GM13977 (cell line): ENCODE measurements at places on chromosomes 6 and 20.

- DNase-seq, result no peak
Measured at GRCh38 chr6:150799276-150799805, 66.2 kb upstream of the MTHFD1L start.

DNA sequence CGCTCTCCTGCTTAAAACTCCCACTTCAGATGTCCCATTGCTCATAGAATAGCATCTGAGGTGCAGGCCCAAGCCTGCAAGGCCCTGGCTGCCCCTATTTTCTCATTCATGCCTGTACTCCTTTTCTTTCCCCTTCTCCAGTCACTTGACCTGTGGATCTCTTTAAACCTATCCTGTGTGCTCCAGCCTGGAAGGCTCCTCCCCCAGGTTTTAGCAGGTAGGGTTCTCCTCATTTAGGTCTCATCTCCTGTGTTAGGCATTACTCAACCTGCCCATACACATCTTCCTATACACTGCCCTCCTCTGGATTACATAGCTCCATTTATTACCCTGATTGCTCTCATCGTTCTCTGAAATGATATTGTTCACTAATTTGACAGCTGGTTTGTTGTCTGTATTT is 185.3 kb downstream of the BACH2 start:
- DNase-seq, result no peak

DNA sequence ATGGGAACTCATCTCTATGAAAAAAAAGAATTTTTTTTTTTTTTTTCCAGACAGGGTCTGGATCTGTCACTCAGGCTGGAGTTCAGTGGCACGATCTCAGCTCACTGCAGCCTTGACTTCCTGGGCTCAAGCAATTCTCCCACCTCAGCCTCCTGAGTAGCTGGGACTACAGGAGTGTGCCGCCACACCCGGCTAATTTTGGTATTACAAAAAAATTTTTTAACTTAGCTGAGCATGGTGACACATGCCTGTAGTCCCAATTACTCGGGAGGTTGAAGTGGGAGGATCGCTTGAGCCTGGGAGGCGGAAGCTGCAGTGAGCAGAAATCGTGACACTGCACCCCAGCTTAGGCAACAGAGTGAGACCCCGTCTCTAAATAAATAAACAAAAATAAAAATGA is 7.5 kb downstream of the DEF6 start:
- DNase-seq, result no peak

- DNase-seq, result no peak
Measured at GRCh38 chr6:136306466-136306865, 16.8 kb upstream of the BCLAF1 start.

GRCh38 chr20:10504994-10505730 is 70.1 kb downstream of the SLX4IP start:
- no peak for DNase-seq

GRCh38 chr6:129766959-129767728 is 57.2 kb upstream of the ARHGAP18 start:
- peak; percentile 26 for DNase-seq

DNA sequence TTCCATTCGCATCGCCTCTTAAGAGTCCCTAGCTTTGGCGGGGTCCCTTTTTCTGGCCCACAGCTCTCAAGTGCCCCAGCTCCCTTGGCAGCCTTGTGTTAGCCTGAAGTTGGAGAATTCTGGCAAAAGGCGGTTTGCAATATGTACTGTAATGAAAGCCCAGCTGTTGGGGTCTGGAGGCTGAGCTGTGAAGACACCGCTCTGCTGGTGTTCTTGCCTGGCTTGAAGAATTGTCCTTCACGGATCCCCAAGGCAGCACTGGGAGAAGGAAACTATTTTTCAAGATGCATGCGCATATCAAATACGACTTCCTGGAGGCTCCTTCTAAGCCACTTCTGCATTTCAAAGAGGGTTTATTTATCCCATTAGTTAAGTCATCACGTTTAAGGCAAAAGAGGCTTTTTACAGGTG is 21.4 kb upstream of the CITED2 start:
- no peak for DNase-seq

DNA sequence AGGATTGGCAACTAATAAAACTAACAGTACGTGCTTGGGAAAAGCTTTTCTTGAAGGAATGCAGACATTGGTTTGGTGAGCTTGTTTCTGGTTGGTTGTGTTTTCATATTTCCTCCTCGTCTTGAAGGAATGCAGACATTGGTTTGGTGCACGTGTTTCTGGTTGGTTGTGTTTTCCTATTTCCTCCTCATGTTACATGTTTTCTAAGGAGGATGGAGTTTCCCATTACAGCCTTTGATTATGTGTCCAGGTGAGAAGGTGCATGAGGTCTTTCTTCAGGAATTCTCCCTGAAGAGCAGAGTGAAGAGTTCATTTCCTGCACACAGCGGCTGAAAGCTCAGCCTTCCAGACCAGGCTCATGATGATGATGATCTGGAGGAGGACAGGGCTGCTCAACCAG is 190.6 kb downstream of the SMOC2 start:
- DNase-seq, result no peak

DNA sequence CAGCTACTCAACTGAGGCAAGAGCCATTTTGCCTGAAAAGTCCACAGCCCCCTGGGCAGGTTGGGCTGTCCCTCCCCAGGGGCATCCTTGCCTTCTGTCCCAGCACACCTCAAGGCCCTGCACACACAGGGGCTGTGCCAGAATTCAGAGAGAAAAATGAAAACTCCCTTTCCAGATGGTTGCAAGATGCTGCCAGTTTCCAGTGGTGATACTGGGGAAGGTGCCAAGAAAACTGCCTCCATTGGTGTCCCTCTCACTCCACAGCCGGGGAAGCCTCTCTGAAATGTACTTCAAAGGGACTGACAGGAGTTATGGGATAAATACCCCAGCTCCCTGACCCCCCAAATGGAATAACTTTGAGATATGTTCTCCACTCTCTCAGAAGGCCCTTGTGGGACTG is 154.2 kb upstream of the MAFB start:
- no peak for DNase-seq

- DNase-seq, result no peak
Measured at GRCh38 chr20:37907677-37908401, 4.9 kb downstream of the VSTM2L start.

GRCh38 chr6:38631186-38631783 is 8.4 kb downstream of the BTBD9 start:
- no peak for DNase-seq

DNA sequence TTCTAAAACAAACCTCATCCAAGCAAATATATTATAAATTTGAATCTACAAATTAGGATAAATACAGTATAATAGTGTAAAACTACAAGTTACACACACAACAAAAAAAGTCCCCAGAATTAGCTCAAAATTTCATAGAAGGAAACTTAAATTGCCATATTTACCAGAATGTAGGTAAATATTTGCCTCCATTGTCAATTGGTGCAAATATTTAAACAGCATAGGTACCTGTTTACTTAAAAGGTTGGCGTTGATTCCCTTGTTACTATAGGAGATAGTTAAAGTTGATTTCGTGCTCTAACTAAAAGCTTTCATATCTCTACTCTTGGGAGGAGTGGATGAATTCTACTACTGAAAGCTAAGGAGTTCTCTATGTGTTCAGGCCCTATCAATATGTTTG is 111.6 kb upstream of the TENT5A start:
- DNase-seq, result no peak

- DNase-seq, result no peak
Measured at GRCh38 chr6:28816339-28816908, 107.4 kb downstream of the TRIM27 start.

GRCh38 chr20:32186506-32186905 is 21.0 kb downstream of the PLAGL2 start:
- no peak for DNase-seq

DNA sequence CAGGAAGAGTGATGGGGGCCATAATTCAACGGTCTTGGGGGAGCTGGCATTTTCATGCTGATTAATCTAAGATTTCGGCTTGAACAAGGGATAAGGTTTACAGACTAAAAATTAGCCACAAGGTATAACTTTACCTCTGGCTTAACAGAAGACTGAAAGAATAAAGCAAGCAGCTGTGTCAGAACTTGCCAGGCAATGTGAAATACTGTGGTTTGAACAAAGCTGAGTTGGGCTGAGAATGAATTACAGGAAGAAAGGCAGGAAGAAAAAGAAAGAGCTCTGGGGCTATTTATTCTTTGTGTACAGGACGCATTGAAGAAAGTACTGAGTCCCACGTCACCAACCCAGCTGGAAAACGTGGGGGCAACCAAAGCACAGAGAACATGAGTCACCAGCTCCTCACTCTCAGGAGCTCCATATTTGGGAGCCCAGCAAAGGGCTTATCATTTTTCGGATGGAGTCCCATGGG is 121.5 kb upstream of the NEDD9 start:
- no peak for DNase-seq

- DNase-seq, result no peak
Measured at GRCh38 chr6:111361648-111362047, 121.4 kb downstream of the REV3L start.
